Islet precursor cell (in vitro differentiated cells): ENCODE measurements at places on chromosomes 2 and 18.

GRCh38 chr2:64067326-64067725 is 48.1 kb upstream of the VPS54 start:
- DNase-seq, result no peak

DNA sequence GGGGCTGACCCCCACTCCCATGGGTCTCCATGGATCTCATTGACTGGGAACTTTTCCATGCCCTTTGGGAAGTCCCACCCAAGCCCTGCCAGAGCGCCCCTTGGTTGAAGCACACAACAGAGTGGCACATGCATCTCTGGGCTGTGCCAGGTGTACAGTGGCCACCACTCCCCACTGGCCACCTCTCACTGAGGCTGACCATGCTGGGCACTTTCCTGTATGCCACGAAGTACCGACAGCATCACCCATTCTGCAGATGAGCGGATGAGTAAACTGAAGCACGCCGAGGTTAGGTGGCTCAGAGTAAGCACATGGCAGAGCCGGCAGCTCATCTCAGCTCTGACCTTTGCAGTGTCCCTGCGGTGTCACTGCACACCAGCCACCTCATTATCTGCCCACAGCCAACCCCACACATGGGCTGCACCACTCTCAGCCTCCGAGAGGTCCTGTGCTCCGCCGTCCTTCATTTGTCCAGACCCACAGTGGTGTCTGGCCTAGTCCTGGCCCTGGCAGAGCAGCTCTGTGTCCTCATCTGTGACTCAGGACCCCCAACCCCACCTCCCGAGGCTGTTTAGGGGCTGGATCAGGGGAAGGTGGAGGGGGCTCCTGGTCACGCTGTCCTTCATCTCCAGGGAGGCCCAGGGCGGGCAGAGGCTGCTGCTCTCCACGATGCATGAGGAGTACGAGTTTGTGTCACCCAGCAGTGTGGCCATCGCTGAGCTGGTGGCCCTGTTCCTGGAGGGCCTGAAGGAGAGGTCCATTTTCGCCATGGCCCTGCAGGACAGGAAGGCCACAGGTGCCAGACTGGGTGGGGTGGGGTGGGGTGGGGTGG is 18.0 kb upstream of the GPR17 start:
- DNase-seq, result no peak

- no peak for DNase-seq
Observed at GRCh38 chr2:121134728-121135127, 150.3 kb downstream of the TFCP2L1 start.

DNA sequence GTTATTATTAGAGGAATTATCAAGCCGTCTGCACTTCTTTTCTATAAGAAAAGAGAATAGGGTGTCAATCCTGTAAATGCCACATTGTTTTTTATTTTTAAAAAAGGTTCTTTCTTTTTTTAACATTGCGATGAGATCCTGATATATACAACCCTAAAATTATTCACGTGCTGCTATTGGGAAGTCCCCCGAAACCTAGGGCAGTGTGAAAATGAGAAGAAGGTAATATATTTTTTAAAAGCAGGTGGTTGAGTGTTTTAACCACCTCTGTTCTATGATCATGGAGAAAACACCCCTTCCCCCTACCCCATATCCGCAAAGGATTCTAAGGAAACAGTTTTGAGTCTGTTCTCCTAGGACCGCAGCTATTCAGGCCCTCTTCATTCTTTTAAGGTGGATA is 94.5 kb upstream of the KLHL14 start:
- no peak for DNase-seq

DNA sequence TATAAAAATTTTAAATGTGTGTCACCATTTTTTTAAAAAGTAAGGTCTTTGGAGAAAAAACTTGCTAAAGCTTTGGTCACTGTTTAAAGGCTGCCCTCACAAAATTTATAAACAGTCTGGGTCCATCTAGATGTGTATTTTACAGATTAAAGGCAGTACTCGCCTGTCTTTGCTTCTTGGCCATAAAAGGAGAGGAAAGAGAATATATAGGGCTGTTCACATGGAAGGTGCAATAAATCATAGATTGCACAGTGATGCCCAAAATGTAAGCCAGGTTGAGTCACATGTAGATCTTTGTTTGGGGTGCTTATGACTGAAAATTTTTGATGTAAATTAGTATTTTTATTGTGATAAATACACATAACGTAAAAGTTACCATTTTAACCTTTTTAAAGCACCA is 55.6 kb downstream of the MTCL1 start:
- DNase-seq, result no peak

DNA sequence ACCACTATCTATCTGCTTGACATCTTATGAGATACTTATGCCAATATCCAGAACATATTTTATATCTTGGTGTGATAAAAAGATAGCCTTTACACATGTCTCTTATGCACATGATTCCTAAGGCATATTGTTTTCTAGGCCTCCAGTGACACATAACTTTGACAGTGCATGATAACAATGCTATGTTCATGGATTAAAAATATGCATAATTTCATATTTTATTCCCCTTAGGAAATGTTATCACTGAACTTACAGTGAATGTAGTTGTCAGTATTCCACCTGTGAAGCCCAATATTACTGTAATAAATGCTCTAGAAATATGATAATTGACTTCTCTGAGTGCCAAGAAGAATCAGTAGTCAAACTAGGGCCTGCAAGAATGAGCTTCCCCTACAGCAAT is 532.3 kb downstream of the SPAG16 start:
- no peak for DNase-seq

DNA sequence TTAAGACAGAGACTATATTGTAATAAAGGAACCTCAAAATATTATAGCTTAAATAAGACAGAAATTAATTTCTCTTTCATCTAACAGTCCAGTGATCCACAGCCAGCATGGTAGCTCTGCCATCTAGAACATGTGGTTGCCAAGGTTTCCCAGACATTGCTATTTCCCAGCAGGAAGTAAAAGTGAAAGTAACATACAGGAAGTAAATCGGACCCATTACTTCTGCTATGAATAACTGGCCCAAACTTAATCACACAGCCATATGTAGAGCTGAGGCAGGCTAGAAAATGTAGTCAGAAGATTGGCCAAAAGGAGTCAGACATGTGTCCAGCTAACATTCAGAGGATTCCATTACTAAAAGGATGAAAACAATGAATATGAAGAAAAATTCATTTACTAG is 71.0 kb downstream of the NOL4 start:
- no peak for DNase-seq

- DNase-seq, result no peak
Observed at GRCh38 chr2:26852405-26853306, 4.7 kb downstream of the DPYSL5 start.

DNA sequence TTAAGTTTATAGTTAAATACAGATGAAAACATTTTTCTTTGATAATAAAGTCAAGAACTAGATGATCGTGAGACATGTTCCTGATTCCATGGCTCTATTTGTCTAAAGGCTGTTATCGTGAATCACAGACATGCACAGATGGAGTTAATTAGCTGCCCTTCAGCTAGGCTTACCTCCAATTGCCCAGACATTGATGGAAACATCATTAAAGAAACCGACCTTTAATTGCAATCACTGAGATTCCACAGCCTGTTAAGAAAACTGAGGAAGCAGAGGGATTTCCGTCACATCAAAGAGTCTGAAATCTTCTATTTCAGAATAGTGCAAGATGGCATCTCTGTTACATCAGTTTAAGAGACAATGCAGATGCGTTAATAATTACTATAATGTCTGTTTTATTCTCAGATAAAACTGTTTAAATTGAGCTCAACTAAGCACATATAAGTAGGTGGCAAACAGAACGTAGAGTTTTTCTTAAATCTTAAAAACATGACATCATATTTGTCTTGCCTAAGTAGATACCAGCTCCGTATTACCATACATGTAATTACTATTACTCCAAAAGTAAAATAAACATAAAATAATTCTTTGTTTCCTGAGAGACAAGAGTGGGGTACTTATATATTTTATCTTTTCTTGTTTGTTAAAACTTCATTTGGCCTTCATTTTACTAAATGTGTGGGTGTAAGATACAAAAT is 23.9 kb upstream of the CRACDL start:
- DNase-seq, result no peak

GRCh38 chr2:85819811-85820510 is 66.2 kb downstream of the ATOH8 start:
- DNase-seq, result no peak

DNA sequence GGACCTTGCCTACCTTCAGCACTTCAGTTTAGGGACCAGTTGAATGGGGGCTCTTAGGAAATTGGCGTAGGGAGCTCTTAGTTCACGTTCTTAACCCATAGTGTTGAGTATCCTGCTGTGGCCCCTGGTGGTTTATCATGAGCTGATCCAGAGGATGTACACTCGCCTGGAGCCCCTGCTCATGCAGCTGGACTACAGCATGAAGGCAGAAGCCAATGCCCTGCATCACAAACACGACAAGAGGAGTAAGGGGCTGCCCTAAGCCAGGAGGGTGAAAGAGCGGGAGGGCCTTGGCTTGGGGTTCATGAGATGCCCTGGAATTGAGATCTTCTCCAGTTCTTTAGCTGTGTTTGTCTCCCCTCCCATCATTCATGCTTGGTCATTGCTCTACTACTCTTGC is 2.9 kb downstream of the RETREG2 start:
- DNase-seq, result no peak

DNA sequence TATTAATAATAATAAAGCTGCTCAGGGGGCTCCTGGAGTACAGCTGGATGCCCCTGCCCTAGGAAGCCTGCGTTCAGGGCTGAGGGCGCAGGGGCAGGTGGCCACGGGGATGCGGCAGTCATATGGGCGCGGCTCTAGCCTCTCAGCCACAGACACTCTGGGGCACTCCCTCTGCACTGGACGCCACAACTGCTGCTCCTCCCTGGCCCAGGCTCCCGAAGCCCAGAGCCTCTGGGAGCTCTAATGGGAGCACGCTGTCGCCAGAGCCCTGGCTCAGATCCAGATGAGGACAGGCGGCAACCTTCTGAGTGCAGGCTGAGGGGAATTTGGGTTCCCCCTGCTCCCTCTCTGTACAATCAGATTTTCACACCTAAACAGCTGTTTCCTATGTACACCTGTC is 93.6 kb downstream of the MTCL1 start:
- DNase-seq, result no peak

DNA sequence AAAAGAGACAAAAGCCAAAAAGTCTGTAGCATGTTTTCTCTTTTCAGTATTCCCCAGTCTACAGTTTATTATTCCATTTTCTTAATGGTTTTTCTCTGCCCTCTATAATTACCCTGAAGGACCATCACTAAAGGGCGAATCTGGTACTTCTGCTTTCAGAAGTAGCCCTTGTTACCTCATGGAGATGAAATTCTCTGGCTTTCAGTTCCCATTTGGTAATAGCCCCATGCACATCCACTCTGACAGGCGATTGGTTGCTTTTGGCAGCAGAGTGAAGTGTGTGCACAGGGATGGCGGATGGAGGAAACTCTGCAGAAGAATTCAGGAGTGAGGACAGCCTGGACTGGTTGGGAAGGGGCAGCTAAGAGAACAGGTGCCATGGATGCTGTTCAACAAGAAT is 66.3 kb upstream of the NABP1 start:
- DNase-seq, result no peak

DNA sequence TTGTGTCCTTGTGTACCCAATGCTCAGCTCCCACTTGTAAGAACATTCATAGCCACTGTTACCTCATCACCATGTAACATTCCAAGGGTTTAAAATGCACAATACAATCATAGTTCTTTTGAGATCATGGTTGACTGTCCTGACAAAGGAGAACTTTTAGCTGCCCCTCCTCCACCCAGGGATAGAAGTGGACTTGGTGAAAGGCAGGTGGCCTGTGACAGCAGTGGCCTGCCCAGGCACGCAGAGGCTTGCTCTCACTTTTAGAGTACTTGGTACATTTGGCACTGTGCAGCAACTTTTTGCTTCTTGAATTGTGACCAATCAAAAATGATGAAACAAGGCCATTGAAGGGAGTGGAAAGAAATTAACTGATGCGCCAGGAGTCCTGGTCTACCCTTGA is 108.7 kb downstream of the ANKRD44 start:
- no peak for DNase-seq

DNA sequence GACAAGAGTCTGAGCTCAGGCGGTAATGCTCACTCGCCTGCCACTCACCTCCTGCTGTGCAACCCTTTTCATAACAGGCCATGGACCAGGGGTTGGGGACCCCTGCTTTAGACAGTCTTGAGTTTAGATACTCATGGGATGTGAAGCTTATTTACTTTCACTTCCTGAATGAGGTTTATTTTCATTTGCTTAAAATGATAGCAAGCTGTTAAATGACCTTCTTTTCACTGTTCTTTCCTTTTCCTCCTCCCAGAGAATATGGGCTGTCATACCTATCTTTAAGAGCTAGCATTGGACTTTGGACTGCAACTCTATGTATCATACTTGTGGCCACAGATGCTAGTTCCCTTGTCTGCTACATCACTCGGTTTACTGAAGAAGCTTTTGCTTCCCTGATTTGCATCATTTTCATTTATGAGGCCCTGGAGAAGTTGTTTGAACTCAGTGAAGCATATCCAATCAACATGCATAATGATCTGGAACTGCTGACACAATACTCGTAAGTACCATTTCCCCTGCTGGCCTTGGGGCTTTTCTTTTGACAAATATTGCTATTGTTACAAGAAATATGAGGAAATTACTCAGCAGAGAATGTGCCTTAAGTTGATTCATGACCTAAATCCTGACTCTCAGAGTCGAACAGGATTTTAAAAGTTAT is 168.5 kb downstream of the DPP4 start:
- DNase-seq, result no peak

GRCh38 chr2:179272406-179273192 is 8.0 kb upstream of the SESTD1 start:
- no peak for DNase-seq

DNA sequence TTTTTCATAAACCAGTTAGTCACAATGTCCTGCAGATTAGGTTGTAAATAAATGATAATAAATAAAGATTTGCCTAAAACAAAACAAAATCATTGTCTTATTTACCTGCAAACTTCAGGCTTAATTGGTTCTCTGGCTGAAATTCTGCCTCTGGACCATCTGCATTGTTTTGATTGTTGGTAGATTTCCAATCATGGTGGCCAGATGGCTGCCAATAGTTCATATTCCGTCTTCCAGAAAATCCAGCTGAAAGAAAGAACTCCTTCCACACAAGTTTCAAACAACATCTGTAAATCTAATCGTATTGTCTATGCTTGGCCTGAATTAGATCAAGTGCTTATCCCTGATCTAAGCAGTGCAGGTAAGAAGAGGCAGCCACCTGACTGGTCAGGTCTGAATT is 771.1 kb upstream of the ZEB2 start:
- no peak for DNase-seq

- no peak for DNase-seq
Observed at GRCh38 chr2:170248574-170249393, 70.8 kb downstream of the MYO3B start.

GRCh38 chr2:105783151-105783738 is 38.5 kb downstream of the NCK2 start:
- DNase-seq, result no peak

DNA sequence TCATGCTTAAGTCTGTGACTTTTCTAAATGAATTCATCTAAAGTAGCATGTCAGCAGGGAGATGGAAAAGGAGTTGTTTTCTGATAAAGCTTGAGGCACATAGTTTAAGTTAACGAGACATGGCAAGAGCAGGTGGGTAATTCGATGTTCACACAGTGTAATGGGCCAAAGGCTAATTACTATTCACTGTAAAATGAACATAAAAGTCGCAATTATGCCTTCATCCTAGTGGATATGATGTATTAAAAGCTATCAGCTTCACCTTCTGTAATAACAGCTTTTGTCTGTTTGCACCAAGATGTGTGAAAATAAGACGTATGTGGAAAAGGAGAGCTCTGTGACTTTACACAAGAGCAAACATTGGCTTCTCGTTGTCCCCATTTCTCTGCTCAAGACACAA is 94.2 kb upstream of the CDH20 start:
- no peak for DNase-seq

- DNase-seq, result no peak
Observed at GRCh38 chr2:77228391-77228790, 293.8 kb downstream of the LRRTM4 start.

GRCh38 chr2:55169359-55169758 is 62.7 kb downstream of the CLHC1 start:
- DNase-seq, result no peak
